AG10803 (cell line): ENCODE measurements at places on chromosomes 1 and 21.
A peak's percentile ranks its signal among the peaks of the same experiment; 100 is the strongest.

DNA sequence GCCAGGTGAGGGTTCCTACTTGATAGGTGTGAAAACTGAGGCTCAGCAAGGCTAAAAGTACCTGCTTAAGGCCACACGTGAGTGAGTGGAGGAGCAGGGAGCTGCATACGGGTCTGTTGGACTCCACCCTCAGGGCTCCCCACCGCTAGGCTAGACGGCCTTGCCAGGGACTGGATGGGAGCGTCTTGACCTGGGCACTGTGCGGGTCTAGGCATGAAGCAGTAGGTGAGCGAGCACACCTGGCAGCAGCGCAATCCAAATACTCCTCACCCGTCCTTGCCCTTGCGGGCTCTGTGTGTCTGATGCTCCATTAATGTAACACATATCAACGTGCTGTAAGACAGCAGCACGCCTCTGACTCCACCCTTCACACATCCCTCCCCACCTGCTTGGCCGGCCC lies 94.0 kb downstream of the LACTBL1 start:
- no peak for DNase-seq

DNA sequence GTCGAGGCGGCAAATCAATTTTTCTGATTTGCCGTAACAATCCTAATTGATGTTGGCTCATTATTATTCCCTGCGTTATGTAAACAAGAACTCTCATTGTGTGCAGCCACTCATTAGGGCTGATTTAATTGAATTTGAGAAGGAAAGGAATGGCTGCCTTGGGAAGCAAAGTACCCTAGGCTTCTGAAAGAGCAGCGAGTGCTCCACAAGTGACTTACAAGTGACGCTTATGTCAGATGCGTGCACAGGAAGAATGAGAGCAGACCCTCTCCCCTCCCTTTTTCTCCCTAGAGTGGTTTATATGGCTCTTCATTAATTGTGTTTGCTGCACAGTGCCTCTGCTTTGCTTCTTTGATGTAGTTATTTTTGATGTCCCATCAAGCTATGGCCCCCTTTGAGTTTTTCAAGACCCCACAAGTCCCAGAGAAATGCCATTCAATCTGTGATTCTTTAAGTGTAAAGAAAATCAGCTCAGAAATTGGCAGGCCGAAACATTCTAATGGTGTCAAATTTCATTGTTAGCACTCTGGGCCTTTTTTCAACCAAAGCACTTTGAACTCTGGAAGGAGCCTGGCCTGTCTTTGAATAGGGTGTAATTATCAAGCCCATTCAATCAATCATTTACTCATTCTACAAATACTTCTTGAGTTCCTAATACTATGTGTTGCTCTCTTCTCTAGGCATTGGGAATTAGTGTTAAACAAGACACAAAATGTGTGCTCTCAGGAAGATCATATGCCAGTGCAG lies 86.8 kb upstream of the VAV3 start:
- no peak for DNase-seq

DNA sequence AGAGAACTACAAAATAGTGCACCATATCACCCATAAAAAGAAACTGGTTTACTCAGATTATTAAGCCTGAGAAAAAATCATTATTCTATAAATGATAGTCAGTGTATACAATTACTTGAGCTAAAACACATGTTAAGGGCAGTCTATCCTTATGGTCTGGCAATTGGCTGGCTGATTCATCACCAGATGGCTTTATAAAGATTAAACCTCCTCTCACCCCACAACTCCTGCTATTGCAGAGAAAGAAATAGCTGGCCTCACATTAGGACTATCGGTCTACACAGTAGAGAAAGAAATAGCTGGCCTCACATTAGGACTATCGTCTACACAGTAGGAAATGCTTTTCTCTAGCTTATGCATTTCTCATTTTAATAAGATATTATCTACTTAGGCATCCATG lies 21.2 kb downstream of the CEP170 start:
- DNase-seq: peak; percentile 74

DNA sequence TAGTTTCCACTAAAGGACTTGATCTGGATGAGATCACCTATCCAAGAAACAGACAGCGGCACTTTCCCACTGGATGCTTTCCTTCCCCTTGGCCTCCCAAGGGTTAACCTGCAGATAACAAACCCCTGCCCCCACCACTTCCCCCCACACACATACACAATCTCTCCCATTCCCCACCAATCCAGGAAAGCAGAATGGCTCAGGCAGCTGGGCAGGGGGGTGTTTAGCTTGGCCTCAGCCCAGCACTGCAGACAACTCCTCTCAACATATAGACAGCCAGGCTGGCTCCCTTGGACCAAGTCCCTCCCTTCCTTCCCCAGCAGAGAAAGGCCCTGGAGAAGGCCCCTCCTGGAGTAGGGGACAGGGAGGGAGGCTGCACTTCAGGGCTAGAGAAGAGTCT lies 24.6 kb downstream of the PLEKHA6 start:
- DNase-seq: no peak

GRCh38 chr21:17981060-17981740 lies 162.0 kb upstream of the C21orf91 start:
- DNase-seq: no peak

- DNase-seq: no peak
These were observed 5.9 kb upstream of the PIGR start for GRCh38 chr1:206952171-206952570.

DNA sequence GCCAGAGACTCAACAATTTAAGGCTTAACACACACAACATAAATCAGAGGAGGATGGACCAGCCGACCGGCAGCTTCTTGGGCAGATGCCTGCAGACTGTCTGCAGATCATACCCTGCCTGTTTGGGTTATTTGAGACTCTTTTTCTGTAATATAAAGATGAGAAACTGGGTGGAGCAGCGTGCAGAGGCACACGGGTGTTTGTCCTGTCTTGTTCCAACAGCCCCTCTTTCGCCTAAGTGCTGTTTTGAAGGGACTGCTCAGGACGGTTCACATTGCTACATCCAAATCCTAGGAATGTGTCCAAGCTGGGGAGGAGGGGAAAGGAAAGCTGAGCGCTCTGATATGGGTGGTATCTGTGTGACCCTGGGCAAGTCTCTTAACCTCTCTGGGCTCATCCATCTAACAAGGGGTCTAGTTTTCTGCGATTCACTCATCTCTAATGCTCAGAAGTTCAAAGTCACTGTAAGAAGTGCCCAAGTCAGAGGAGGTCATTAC lies 149.9 kb downstream of the CLIC6 start:
- DNase-seq: no peak
